Natural killer cell treated with Interleukin-12 subunit alpha and Interleukin-12 subunit beta and Interleukin-15 and Interleukin-18, amount 100 ng/mL, for 72 hours (primary cell): ENCODE measurements at places on chromosomes 3 and 15. TPM values are rescaled to one million over a fixed set of nuclear protein-coding genes. Genes with fewer than 3 reads are reported as not detected.

Gene EPB42
- not detected for total RNA-seq

DNA sequence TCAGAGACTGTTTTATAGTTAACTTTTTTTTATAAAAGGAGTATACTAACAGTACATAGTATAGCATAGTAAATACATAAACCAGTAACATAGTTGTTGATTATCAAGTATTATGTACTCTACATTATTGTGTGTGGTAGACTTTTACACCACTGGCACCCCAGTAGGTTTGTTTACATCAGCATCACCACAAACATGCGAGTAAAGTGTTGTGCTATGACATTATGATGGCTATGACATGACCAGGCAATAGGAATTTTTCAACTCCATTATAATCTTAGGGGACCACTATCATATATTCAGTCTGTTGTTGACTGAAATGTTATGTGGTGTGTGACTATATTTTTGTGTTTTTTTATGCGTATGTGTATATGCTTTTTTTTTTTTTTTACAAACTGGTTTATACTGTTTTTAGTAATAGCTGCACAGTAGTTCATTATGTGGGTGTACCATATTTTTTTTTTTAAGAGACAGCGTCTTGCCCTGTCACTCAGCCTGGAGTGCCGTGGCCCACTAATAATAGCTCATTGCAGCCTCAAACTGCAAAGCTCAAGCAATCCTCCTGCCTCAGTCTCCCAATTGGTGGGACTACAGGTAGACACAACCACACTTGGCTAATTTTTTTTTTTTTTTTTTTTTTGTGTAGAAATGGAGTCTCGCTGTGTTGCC lies 1.9 kb downstream of the CAPN7 start:
- H3K36me3 ChIP-seq, result peaks cover 5% of the 10 kb centered on the region
- H3K4me1 ChIP-seq, result peaks cover 19% of the 10 kb centered on the region
- H3K27ac ChIP-seq, result peak overlapping the region; percentile 65
- H3K27me3 ChIP-seq, result no peaks in the 10 kb centered on the region

DNA sequence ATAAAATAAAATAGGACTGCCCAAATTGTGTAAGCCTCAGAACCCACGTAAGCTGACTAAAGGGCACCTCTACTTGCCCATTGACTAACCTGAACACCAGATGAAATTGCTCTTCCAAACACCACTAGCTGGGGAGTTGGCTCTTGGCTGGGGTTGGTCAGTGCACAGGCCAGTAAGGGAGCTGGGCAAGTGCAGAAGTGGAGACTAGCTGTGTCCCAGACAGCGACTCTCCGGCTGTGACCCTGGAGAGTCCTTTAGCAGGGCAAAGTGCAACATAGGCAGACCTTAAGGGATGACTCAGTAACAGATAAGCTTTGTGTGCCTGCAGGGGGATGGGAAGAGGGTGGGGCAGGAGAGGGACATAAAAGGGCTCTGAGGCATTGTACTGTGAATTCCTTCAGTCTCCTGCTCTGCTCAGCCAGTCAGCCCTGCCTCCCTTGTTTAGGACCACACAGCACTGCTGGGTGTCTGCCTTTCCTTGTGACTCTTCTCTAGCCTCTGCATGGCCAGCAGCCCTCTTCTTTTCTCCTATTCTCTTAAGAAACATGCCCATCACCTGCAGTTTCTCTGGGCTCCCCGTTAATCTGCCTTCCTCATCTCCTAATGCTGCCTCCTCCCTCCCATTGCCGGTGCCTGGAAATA lies 13.2 kb downstream of the NR1I2 start:
- DNase-seq, result no peak
- no peaks in the 10 kb centered on the region for H3K4me1 ChIP-seq
- H3K4me3 ChIP-seq, result no peak overlapping the region
- H3K27me3 ChIP-seq, result peaks cover 24% of the 10 kb centered on the region

Gene ANKRD63
- total RNA-seq, result not detected

DNA sequence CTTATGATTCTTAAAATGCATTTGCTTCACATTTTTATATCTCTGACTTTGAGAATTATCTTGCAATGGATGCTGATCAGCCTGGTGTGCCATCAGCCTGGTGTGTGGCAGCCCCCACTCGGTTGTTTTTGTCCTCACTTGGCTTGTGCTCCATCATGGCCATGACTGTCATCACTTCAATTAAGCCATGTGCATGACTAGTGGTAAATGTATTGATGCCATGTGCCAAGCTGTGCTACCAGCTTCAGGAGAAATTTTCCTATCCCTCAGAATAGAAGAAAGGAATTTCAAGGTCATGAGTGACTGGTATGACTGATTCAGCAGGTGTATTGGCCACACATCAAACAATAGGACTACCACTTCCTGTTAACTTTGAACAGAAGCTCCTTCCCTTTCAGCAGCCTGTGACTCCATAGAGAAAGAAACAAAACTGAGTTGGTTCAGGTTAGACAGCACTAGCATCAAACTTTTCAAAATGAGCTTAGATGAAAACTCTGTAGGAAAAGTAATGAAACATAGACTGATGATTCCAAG lies 251.7 kb downstream of the GRM7 start:
- no peaks in the 10 kb centered on the region for H3K27me3 ChIP-seq
- H3K27ac ChIP-seq, result no peak overlapping the region
- no peak overlapping the region for H3K4me3 ChIP-seq
- H3K36me3 ChIP-seq, result no peaks in the 10 kb centered on the region
- no peak for DNase-seq

- H3K27ac ChIP-seq, result no peak within 1 kb of the TSS
- H3K27me3 ChIP-seq, result peaks cover 8% of the 10 kb centered on the region
- H3K4me3 ChIP-seq, result peak within 1 kb of the TSS; percentile 20
- DNase-seq, result no peak
- H3K36me3 ChIP-seq, result no peaks in the 10 kb centered on the region
These were observed at the start of gene LAMB2 for GRCh38 chr3:49132437-49133225. Gene LAMB2 (minus strand): TSS chr3:49133050. CDS start chr3:49132867, 183 bp downstream.

- H3K27me3 ChIP-seq, result peaks cover 6% of the 10 kb centered on the region
- no peaks in the 10 kb centered on the region for H3K4me1 ChIP-seq
- peaks cover 6% of the 10 kb centered on the region for H3K36me3 ChIP-seq
- H3K4me3 ChIP-seq, result no peak overlapping the region
- no peak overlapping the region for H3K27ac ChIP-seq
These were observed 47.2 kb downstream of the DIPK2A start for GRCh38 chr3:144018776-144019175.

DNA sequence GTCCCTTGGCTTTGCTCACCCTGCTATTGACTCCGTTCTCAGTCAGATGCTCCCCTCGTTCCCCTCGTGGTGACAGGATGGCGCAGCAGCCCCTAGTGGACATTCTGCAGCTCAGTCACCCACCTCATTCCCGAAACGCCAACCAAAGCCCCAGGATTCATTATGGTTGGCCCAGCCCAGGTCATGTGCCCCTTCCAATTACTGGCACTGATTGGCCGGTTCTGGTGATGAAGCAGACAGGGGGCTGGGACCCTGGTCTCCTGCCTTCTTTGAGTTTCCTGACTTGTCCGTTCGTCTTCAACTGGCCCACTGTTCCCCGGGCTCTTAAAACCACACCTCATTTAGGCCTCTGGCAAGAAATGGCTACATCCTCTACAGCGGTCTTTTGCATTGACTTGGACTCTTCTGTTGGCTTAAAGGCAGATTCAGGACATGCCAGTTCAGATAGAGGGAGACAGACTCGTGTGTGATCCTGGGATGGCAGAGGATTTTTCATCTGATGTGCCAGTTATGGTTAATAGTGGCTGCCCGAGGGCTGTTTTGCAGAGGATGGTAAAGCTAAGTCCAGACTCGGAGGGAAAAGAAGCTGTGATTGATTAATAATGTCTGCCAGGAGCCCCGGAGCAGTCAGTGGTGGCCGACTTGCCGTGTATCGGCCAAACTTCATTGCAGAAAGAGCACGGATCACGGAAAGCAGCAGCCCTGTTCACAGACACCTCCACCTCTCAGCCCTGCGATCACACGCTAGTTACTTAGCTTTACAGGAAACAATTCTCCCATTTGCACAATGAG lies 37.8 kb downstream of the LSM3 start:
- no peak overlapping the region for H3K4me3 ChIP-seq
- peaks cover 7% of the 10 kb centered on the region for H3K36me3 ChIP-seq
- no peaks in the 10 kb centered on the region for H3K27me3 ChIP-seq
- H3K4me1 ChIP-seq, result no peaks in the 10 kb centered on the region
- DNase-seq, result no peak

DNA sequence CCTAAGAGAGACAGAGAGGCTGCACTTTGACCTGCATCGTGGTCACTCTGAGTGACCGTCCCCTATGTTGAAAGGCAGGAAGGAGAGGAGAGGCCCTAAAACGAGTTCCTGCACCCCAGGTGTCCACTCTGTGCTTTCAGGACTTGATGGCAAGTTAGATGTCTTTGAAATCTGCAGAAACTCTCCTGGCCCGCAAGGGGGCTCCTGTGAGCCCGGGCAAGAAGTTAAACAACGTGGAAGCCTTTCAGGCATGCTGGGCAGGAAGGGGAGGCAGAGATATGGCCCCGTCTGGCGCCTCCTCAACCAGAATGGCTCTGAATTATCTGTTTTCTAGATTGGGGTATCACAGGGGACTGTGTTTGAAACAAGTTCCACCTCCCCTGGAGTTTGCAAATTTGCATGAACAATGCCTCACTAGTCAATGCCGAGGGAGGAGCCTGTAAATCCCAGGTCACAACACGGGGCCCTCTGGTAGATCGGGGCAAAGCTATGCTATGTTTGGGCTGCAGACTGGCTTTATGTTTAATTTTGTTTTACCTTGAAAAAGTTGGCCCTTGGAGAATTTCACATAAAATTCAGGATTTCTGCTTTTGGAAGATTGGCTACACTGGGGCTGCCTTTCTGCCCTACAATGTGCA lies 9.8 kb downstream of the CTXND1 start:
- DNase-seq, result no peak
- H3K27me3 ChIP-seq, result peaks cover 32% of the 10 kb centered on the region
- H3K4me1 ChIP-seq, result no peaks in the 10 kb centered on the region
- no peak overlapping the region for H3K27ac ChIP-seq
- no peak overlapping the region for H3K4me3 ChIP-seq

DNA sequence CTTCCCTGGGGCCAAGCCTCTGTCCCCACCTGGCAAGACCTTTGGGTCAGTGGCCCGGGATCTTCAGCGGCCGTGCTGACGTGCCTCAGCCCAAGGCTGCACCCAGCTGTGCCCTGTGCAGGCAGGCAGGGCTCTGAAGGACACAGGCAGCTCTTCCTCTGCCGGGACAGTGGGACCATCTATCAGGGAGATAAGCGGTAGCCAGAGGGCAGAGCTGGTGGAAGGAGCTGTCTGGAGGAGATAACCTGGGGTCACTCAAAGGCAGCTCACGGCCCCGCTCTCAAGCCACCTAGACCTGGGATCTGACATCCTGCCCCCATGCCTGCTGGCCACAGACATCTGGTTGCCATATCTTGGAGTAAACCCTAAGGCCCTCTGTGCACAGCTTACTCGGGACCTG lies 27.3 kb downstream of the DUSP7 start:
- H3K4me1 ChIP-seq, result peaks cover 2% of the 10 kb centered on the region
- H3K27me3 ChIP-seq, result no peaks in the 10 kb centered on the region
- no peak overlapping the region for H3K27ac ChIP-seq
- H3K36me3 ChIP-seq, result no peaks in the 10 kb centered on the region
- no peak overlapping the region for H3K4me3 ChIP-seq
- DNase-seq, result no peak

- peaks cover 14% of the 10 kb centered on the region for H3K27me3 ChIP-seq
- no peak overlapping the region for H3K27ac ChIP-seq
- H3K4me3 ChIP-seq, result no peak overlapping the region
- no peaks in the 10 kb centered on the region for H3K4me1 ChIP-seq
- DNase-seq, result no peak
- no peaks in the 10 kb centered on the region for H3K36me3 ChIP-seq
These were observed 62.0 kb upstream of the NSMCE3 start for GRCh38 chr15:29331669-29332068.

Gene PLXND1
- total RNA-seq, result 2.8 TPM

DNA sequence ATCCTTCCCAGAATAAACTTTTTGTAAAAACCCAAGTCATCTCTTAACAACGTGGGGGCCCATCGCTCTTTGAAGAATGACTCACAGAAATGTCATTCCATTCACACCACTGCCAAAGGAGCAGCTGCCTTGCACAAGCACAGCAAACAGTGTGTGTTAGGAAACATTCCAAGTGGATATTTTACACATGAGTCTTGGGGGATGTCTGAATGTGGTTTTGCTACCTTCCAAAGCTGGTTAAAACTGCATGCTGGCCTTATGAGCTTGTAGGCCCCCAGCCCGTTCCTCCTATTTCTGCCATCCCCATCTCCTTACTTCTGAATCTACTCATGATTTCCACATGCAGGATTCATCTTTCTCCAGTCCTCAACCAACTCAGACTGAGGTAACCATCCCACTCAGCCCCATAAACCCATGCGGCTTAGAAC lies 130.8 kb downstream of the CPNE4 start:
- H3K27me3 ChIP-seq, result no peaks in the 10 kb centered on the region
- DNase-seq, result no peak
- no peak overlapping the region for H3K4me3 ChIP-seq
- H3K4me1 ChIP-seq, result no peaks in the 10 kb centered on the region
- no peak overlapping the region for H3K27ac ChIP-seq

DNA sequence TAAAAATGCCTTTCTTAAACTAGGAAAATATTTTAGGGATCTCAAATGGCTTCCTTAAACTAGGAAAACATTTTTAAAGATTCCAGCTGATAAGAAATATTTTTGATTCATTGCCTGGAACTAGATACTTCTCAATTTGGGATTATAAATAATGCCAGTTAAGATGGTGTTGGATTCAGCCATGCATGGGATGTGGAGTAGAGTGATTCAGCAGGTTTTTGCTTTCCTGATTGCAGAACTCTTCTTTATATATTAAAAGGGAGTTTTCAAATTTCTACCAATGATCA lies 15.6 kb downstream of the FILIP1L start:
- DNase-seq, result no peak
- peaks cover 4% of the 10 kb centered on the region for H3K36me3 ChIP-seq
- no peaks in the 10 kb centered on the region for H3K27me3 ChIP-seq

GRCh38 chr3:169955406-169955805 lies 11.2 kb upstream of the SEC62 start:
- H3K4me3 ChIP-seq, result no peak overlapping the region
- no peak for DNase-seq
- no peaks in the 10 kb centered on the region for H3K36me3 ChIP-seq
- peaks cover 28% of the 10 kb centered on the region for H3K27me3 ChIP-seq

DNA sequence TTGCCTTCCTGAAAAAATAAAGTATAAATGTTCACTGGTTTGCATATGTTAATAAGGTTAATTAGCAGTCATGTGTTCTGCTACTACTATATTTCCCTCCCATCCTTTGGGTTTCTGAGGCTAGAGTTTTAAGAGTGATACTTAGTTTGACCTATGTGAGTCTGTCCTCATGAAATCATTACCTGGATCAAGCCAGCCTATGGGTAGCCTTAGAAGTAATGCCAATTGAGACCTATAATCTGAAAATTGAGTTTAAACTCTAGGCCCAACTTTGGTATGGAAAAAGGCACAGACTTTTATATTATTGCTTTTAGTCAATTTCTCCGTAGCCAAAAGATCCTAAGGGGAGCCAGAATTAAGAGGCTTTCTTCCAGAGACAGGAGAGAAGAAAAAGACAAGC lies 18.4 kb upstream of the SOX2 start:
- H3K4me3 ChIP-seq, result no peak overlapping the region
- H3K27me3 ChIP-seq, result peaks cover 47% of the 10 kb centered on the region
- no peaks in the 10 kb centered on the region for H3K36me3 ChIP-seq
- no peaks in the 10 kb centered on the region for H3K4me1 ChIP-seq
- H3K27ac ChIP-seq, result no peak overlapping the region
